ENCODE measurements at places on chromosomes 7 and 10.

DNA sequence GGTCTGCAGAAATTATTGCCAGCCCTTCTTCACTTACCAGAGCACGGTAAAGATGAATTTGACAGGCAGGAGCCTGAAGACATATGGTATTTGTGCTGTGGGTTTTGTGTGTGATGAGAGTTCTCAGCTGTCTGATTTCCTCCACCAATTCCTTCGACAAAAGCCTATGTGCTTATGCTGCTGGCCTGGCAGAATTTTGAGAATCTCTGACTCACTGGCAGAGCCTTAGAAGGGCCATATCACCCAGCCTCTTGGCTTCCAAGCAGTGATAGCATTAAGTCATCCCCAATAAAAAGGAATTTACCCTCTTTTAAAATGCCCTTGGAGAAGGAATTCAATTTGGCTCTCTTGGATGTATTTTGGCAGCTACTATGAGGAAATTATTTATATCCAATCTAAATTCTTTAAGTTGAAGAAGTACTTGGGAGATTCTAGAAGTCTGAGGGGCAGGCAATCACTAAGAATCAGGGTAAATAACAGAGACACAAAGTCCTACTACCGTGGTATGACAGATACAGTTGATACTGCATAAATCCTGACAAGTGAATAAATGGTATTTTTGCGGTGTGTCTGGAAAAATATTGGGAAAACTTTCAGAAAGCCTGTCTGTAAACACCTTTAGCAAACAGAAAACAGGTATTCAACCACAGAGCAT lies 68.6 kb upstream of the EFCAB10 start:
- DNase-seq, result no peak

DNA sequence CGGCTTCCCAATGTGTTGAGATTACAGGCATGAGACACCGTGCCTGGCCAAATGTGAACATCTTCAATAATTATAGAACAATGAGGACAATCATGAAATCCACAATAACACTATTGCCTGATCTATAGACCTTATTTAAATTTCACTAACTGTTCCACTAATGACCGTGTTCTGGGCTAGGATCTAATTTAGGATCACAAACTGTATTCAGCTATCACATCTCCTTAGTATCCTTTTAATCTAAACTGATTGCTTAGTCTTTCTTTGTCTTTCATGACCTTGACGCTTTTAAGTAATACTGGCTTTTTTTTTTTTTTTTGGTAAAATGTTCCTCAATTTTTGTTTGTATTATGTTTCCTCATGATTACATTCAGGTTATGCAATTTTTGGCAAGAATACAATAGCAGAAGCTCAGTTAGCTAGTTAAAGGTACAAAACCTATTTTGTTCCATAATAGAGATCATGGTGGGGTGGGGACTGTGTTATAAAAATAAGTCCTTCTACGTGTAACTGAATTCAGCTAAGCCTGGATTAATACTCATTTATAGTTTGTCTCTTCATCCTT lies 158.4 kb downstream of the AOAH start:
- DNase-seq, result no peak

DNA sequence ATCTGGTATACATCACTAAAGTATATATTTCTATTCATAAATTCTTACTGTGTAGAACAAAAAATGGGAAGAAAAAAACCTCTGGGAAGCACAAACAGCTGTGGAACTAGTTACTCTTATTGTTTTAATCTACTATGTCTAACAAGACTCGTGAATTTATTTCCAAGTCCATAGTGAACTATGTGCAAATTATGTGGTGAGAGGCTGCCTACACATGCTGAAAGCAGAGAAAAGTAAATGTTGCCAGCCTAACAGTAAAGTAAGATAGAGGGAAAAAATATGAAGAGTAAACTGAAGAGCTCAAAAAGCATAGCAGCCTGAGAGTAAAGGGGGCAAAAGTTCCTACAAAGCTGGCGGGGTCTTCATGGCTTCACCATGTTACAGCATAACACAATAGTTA lies 3.0 kb downstream of the GDI2 start:
- DNase-seq, result no peak

DNA sequence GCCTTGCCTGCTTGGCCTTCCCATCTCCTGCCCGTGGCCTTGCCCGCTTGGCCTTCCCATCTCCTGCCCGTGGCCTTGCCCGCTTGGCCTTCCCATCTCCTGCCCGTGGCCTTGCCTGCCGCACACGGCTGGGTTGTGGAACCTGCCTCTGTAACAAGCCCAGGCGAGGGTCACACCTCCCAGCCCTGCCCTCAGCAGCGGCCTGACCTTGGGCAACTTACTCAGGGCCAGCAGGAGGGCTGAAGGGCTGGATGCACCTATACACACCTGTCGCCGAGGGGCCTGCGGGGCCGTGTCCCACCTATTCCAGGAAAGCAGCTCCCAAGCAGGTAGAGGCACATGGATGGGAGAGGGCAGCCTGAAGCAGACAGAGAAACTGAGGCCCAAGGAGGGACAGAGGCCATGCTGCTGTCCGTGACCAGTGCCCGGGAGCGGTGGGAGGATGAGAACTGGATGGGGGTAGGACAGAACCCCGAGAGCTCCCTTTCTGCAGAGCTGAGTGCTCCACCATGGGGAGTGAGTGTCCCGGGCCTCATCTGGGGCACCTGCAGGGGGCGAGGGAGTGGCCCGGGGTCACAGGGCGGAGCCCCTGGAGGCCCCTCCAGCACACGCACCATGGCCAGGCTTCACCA lies 277.6 kb downstream of the ELFN1 start:
- DNase-seq, result no peak

DNA sequence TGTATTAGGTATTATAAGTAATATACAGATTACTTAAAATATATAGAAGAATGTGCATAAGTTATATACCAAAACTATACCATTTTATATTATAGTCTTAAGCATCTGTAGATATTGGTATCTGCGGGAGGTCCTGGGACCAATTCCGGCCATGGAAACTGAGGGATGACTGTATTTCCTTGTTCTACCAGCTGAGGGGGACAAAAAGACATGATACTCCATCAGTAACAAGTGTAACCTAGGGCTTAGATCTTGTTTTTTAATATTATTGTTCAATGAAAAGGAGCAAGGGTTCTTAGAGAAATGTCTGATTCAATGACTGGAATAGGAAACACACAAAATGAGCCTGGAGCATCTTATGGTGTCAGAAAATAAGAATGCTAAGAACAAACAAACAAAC lies 752.5 kb downstream of the CCSER2 start:
- DNase-seq, result no peak

DNA sequence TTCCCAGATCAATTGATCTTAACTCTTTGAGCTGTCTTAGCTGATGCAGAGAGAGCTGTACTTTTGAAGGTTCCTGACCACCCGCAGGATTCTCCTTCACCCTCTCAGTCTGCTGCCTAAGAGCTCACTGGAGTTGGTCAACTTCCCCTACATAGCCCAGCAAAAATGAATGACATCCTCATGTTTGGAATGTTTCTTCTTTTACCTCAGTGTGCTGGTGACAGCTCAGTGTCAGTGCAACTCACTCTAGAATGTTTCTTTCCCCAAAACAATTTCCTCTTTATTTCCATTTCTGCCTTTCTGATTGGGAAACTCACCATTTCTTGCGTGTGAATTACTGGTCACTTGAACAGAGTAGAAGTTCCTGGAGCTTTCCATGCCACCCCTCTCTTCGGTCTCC lies 48.7 kb downstream of the LSMEM1 start:
- DNase-seq, result no peak

GRCh38 chr10:29958440-29958839 lies 100.9 kb downstream of the JCAD start:
- no peak for DNase-seq

DNA sequence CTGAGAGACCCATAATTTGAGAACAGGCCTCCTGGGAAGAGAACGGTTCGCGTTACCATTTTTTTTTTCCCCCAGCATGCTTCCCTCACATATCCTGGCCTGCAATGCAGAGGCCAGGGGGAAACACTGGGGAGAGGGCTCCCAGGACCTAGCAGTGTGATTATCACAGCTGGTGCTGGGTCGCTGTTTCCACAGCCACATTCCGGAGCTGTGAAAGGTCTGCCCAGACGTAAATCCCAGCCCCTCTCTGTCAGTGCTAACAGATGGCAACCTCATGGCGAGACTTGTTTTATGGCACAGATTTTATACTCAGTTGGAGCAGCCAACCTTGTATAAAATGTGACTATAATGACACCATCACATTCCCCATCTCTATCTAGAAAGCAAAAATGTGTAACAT lies 150.5 kb downstream of the PLXDC2 start:
- no peak for DNase-seq

DNA sequence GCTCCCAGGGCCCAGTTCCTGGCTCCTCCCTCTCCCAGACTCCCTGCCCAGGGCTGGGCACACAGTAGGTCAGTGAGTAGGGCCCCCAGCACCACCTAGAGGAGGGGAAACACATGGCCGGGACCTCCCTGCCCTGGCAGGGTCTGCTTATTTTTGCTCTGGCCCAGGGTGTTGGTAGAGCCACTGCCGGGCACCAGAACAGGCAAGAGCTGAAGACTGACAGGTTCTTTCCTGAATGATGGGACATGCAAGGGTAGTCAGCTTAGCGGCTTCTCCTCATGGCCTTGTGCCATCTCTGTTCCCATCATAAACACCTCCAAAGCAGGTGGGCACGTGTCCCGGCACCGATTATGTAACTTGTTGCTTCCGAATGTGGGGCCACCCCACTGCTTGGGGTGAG lies 86.5 kb downstream of the NEURL1 start:
- no peak for DNase-seq

GRCh38 chr10:131901181-131901829 lies 497 bp downstream of the PPP2R2D start:
- DNase-seq, result peak; percentile 54

- peak; percentile 28 for DNase-seq
Observed at GRCh38 chr10:11319990-11320602, 291.4 kb downstream of the USP6NL start.

DNA sequence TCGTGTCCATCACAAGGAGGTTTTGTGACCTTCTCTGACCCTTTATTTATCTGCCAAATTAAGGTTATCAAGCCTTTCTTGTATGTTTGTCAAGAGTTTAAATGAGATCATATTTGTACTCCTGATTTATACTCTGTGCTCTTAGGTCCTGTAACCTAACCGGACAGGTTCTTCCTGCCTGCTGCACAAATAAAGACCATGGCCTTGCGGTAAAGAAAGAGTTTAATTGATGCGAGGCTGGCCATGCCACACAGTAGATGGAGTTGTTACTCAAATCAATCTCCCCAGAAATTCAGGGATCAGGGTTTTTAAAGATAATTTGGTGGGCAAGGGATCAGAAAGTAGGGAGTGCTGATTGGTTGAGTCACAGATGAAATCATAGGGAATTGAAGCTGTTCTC lies 79.5 kb upstream of the LRGUK start:
- no peak for DNase-seq

GRCh38 chr10:32454148-32454547 lies 8.2 kb downstream of the CCDC7 start:
- no peak for DNase-seq
